Hematopoietic multipotent progenitor cell treated with erythropoietin and hydrocortisone succinate and interleukin-3 and kit ligand, for 6 days (in vitro differentiated cells): ENCODE measurements at places on chromosomes 2 and 18.

- no peak for DNase-seq
These were observed 196.9 kb downstream of the MYCN start for GRCh38 chr2:16137080-16137755.

- DNase-seq, result no peak
These were observed 40.0 kb upstream of the FOSL2 start for GRCh38 chr2:28352610-28353195.

- no peak for DNase-seq
These were observed 11.6 kb upstream of the GREB1L start for GRCh38 chr18:21230436-21230835.

DNA sequence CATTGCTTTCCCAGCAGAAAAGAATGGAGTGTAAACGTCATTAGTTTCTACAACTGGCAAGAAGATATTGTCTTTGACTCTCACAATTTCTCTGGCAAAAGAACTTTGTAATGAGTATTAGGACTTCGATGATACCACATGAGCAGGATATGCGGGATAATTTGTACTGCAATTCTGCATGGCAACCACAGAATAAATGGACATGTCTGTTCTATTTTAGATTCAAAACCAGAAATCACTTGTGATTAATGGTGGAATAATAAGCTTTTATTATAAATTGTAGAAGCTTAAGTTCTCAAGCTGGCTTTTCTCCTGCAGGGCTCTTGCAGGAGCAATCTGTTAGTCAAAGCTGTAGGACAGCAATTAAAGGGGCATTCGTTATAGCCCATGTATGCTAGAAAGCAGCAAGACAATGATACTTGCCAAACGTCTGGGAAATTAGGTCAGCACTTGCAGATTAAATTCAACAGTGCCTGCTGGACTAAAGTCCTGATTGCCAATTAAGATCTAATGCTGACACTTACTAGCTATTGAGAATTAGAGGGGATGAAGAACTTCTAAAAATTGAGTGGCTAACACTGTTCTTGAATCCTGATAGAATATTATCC, 177.9 kb downstream of the PTH2R start:
- DNase-seq, result no peak

GRCh38 chr2:105774781-105775337, 30.1 kb downstream of the NCK2 start:
- no peak for DNase-seq

- DNase-seq, result peak; percentile 77
These were observed 150.1 kb downstream of the ANTXR1 start for GRCh38 chr2:69163109-69163508.

DNA sequence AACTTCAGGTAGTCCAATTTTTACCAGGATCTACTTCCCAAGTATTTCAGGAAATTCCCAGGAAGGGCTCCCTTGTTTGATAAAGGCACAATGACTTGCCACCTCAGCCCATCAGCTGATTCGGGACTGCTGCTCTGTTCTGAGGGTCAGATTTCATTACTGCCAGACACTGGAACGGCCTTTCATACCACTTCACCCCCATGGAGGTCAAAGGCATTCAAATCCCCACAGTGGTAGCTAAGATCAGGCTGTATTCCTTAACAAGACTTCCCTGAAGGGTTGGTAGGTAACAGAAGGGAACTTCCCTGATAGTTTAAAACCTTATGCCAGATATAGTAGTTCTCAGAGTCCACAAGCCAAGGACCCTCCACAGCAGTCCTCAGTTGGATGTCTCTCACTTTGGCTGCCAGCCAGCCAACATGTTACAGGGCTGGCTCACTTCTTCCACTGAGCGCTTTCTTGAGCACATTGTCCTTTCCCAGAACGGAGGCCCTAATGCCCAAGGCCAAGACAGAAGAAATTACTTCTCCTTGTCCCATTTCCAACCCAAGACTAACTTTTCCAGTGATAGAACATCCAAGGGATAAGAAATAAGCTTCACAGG, 40.0 kb upstream of the GLS start:
- no peak for DNase-seq

DNA sequence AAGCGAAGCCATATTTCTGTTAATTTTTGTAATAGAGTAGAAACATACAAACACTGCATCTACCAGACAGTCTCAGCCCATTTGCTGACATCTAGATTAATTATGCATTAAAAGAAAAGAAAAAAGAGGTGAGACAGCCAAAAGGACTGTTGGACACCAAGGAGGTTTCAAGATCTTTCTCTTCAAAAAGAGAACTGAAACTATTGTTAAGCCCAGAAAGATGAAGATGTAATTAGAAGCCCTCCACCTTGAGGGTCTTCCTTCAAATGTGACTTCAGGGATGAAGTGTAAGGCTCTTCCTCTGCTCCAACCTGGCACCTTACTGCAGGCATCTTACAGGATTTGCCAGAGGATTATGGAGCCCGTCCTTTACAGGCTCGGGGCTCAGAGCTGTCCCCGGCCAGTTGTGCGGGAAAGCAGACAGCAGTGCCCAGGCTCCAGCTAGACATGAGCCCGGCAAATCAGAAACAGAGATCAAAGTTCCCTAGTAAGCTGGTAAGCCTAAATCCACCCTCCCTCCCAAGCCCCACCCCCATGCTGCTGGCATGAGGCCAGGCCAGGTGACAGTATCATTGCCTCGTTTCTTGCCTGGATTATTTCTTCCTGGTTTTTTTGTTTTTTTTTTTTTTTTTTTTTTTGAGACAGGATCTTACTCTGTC, 38.9 kb downstream of the ADI1 start:
- DNase-seq, result no peak

- DNase-seq, result no peak
These were observed 4.5 kb downstream of the PRLH start for GRCh38 chr2:237570776-237571335.

GRCh38 chr2:61671561-61672315, 133.6 kb upstream of the XPO1 start:
- no peak for DNase-seq

- no peak for DNase-seq
These were observed 138.1 kb downstream of the SEPTIN10 start for GRCh38 chr2:109475531-109476210.

GRCh38 chr2:143881246-143881645, 638.7 kb downstream of the ZEB2 start:
- DNase-seq, result no peak

- DNase-seq, result no peak
These were observed 1.7 kb downstream of the CYTIP start for GRCh38 chr2:157442191-157442590.

DNA sequence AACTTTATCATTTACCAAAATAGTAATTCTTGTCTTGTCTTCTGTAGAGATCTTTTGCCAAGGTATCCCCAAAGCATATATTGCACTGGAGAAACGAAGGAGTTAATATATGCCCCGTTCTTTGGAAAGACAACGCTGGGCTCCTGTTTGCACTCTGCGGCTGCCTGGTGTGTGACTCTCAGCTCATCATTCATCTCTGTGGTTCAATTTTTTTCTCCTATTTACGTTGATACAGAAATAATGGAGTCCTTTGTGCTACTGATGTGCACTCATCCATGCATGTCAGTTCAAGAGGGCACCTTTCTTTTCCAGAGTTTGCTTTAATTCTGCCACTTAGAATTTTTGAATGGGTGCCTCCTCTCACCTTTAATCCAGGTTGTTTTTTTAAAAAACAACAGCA, 655.5 kb downstream of the DCDC2C start:
- DNase-seq, result no peak

GRCh38 chr18:63545000-63545399, 2.8 kb downstream of the SERPINB12 start:
- no peak for DNase-seq

DNA sequence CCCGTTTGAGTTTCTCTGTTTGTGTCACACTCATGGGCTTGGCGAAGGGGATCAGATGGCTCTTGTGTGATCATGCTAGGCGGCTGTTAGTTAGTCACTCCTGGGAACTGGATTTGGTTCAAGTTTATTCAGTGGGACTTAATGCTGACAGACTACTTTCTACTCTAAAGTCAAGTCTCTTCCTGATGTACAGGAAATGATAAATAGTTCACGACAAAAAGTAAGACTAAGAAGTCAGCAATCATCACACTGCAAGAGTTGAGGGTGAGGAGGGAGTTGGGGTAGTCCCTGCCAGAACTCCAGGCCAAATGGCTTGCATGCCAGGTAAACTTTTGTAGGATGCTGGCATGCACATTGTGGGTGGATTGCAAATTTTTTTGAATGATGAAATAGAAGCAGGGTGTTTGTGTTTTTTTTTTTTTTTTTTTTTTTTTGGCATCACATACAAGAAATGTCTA, 25.1 kb upstream of the CCL20 start:
- no peak for DNase-seq

DNA sequence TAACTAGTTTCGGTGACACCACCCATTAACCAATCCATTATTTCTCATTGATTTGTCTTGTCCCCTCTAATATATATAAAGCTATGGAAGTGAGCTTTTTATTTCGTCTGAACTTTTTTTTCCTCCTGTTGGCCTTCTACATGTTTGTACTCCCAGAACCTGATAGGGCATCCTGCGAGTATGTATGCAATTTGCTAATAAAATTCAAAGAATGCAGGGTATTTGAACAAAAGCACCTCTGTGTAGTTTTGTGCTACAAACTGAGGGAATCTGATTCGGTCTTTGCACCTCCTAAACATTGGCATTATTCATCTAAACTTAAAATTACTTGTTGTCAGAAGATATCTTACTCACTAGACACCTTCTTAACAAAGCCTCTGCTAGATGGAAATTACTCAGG, 242.9 kb upstream of the TMEFF2 start:
- DNase-seq, result no peak

DNA sequence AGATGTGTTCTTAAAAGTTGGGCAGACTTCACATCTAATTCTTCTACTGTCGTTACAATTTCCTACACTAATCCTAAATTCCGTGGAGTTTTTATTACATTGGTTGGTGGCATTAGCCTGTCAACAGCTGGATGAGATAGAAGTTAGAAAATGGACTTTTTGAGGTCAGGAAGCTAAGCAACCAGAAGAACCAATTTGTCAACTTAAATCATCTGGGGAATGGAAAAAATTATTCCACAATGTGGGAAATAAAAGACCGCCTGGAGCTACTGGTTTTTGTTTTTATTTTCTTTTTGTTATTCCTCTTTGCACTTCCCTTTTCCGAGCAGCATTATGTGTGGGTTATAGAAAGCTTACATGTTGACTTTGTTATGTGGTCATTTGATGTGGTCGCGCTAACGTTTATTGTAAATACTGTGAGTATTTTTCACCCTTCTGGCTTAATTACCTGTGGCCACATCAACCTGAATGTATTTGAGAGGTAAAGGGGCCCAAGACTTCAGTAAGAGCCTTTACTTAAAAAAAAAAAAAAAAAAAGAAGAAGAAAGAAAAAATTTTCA, 75.3 kb downstream of the PTPRM start:
- no peak for DNase-seq

DNA sequence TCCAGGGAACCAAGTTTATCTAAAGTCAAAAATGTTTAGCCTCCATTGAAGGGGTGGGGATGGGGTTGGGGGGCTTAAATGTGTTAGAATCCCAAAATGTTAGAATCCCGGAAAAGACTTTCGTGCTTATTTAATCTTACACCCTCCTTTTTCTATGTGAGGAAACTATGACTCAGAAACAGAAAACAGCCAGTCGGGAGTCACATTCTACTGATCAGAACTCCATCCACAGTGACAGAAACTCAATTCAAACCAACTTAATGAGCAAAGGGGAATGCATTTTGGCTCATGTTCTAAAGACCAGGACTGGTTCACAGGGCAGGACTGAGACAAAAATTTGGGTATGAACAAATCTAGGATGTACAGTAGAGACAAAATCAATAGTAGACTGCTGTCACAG, 31.9 kb upstream of the AFTPH start:
- no peak for DNase-seq

GRCh38 chr2:105576440-105577241, 168.1 kb upstream of the NCK2 start:
- DNase-seq, result peak; percentile 53

- DNase-seq, result no peak
These were observed 27.5 kb downstream of the MEIS1 start for GRCh38 chr2:66462501-66462825.

DNA sequence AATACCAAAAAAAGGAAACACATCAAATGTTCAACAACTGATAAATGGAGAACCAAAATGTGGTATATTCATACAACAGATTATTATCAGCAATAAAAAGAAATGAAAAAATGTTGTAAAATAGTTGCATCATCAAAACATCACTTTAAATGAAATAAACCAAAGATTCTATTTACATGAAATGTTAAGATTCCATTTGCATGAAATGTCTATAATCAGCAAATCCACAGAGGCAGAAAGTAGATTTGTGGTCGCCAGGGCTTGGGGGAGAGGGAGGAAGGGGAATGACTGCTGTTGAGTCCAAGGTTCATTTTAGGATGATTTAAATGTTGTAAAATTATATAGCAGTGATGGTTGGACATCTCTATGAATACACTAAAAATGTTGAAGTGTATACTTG, 181.9 kb downstream of the RTP5 start:
- DNase-seq, result no peak

DNA sequence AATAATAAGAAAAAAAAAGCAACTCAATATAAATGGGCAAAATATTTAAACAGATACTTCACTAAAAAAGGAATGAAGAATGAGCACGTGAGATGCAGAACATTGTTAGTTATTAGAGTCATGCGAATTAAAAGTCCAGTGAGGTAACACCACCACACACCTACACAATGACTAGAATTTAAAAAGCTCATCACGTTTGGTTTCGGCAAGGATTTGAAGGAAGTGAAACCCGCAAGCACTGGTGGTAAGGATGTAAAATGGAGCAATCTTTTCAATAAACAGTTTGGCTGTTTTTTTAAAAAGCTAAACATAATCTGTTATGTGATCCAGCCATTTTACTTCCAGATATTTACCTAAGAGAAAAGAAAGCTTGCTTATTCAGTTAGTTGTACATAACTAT, 1181.6 kb upstream of the CELF4 start:
- no peak for DNase-seq

DNA sequence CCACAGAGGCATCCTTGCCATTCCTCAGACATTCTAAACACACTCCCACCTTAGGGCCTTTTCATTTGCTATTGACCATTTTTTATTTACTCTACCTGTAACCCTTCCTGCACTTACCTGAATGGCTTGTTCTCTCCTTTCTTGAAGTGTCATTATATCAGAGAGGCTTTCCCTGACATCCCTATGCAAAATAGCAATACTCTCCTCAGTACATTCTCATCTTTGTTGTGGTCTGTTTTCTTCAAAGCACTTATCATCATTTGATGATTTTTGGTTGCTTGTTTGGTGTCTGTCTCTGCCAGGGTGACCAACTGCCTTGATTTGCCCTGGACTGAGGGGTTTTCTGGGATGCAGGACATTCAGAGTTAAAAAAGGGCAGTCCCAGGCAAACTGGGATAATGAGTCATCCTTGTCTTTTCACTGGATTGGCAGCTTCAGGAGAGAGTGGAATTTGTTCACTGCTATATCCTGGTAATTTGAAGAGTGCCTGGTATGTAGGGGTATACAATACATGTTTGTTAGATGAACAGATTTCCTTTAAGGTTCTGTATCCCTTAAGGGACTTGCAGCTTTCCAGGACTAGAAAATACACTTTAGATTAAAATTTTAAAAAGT, 102.4 kb downstream of the BABAM2 start:
- DNase-seq, result no peak
